ENCODE measurements at places on chromosomes 12 and 14. TPM values are rescaled to one million over a fixed set of nuclear protein-coding genes. Genes with fewer than 3 reads are reported as not detected.
A peak's percentile ranks its signal among the peaks of the same experiment; 100 is the strongest.

DNA sequence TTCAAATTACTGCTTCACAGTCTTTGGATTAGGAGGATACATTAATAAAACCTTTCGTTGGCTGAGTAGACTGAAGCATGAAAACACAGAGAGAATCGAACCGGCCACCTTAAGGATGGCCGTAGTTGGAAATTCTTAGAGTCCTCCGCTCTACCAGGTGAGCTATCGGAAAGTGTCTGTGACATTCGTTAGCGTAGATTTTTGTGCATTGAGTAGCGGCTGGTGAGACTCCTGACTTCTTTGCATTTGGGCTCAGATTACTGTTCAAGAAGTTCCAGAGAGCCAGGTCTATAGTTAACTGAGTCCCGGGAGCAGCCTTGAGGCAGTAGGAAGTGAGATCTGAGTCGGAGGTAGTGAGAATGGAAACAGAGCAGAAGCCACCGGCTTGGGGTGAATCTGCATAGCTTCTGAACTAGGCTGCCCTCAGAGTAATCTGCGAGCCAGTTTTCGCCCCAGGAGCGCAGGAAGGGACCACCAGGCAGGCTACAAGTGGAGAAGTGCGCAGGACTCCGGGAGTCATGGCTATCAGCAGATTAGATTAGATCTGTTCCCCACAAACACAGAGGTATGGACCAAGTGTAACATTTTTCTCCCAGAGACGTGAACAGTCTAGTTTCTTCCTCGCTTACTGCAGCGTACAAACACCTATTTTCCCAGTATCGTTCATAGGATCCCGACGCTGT is 11.0 kb downstream of the OR6S1 start:
- DNase-seq = peak; percentile 73

DNA sequence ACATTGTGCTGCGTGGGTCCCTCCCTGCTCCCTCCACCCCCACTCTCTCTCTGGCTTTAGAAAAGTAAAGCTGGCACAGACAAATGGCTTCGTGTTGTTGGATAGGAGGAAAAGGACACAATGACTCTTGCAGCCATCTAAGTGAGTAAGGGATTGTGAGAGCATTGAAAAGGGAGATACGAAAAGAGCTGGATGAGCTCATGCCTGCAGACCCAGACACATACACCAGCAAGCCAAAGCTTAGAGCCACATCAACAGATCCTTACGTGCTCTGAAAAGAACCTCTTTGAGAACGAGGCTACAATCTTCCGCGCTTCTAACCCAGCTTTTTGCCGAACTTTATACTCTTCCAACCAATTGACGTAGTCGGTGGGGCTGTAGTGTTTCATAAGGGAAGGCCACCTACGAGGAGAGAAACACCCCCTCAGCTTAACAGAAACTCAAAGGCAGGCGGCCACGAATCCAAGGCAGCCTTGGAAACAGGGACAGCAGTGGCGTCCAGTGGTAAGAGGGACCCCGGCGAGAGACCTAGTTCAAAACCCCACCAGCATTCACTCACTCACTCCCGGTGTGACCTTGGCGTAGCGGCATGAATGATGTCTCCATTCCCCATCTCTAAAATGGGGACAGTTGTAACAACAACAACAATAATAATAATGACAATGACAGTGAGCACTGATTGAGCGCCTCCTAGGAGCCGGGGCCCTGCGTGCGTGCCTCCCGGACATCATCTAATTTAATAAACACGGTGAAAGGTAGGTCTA is 1.1 kb downstream of the FBXO21 start:
- DNase-seq = peak; percentile 24

Gene OR6C75
- not detected for polyA plus RNA-seq

- DNase-seq = peak; percentile 26
Measured at GRCh38 chr12:32043928-32044549, 62.6 kb upstream of the BICD1 start.

DNA sequence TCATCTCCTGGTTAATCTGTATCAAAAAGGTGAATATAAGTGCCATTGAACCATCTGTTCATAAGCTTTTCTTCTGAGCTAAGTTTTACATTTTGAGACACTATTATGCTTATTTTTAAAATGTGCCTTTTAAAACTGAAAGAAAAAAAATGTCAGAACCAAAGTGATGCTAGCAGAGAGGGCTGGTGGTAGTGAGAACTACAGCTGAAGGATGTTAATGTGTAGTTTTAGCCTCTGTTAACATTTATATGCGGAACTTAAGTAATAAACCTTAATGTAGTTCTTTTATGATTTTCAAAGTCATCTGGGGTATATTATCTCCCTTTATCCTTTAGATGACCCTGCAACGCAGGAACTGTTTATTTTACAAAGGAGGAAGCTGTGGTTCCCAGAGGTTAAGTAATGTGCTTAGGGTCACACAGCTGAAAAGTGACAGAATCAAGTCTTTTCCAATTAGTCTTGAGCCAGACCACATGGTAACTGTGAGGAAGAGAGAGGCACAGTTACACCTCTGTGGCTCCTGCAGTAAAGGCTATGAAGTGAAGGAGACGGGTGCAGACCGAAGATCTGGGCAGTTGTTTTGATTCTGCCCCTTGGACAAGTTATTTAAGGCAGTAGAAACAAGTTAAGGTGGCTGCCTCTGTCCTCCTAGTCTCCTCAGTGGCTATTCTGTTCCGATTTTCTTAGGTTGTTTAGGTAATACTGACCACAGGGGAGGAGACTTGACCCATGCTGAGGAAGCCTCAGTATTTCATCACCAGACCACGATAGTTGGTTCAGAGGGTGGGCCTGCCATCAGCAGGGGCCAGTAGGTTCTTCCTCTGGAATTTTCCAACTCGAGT is 23.9 kb downstream of the GNG2 start:
- no peak for DNase-seq

Gene TMPRSS12
- polyA plus RNA-seq = not detected

DNA sequence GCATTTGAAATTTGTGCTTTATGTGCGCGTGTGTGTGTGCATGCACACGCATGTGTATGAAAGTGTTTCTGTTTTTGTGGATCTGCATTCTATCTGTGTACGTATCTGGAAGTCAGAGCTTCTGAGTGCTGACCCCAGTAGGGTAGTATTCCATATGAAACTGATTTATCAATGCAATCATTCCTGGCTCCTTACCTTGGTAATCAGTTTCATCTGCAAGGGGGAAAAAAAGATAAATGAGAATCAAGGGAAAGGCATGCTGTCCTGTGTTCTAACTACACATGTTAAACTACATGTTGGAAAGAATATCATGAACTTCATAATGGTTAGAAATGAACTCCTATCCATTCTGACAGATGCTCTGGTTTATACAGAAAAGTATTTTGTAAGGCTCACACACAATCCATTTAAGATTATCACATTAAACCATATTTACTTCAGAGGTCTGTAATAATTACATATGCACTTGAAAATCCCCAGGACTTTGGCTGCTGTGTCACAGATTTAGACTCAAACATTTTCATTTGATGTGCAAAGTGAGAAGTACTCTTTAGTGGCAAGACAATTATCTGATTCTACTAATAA is 276.1 kb upstream of the LMO3 start:
- no peak for DNase-seq

Gene KRT82
- polyA plus RNA-seq = 0.01 TPM

Gene OTOGL
- polyA plus RNA-seq = not detected

GRCh38 chr12:64995816-64996215 is 125.3 kb downstream of the WIF1 start:
- DNase-seq = peak; percentile 69

Gene CLEC2A
- polyA plus RNA-seq = not detected

- no peak for DNase-seq
Measured at GRCh38 chr12:41917181-41917580, 227.5 kb downstream of the GXYLT1 start.

Gene CDK4
- 258 TPM for polyA plus RNA-seq

- no peak for DNase-seq
Measured at GRCh38 chr14:89616852-89617341, 199.9 kb upstream of the FOXN3 start.

Gene VDR
- 105 TPM for polyA plus RNA-seq

DNA sequence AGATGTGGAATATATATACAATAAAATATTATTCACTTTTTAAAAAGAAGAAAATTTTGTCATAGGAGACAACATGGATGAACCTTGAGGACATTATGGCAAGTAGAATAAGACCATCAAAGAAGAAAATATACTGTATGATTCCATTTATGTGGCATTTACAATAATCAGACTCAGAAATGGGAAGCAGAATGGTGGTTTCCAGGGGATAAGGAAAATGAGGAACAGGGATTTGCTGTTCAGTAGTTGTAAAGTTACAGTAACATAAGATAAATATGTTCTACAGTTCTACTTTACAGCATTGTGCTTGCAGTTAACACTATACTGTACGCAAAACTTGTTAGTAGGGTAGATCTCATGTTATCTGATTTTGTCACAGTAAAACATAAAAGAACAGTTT is 1271.0 kb downstream of the LRFN5 start:
- no peak for DNase-seq

DNA sequence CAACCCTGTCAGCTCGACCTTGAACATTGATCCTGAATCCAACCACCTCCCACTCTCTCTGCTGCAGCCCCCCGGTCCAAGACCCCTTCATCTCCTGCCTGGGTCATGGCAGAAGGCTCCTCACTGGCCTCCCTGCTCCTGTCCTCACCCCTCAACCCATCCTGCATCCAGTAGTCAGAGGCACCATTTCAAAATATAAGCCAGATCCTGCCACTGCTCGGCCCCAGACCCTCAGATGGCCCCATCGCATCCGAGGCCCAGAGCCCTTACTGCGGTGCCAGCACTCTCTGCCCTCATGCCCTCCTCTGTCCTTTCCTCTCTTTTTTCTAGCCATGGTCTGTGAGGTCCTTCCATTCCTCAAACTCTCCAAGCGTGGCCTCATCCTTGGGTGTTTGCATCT is 34.3 kb upstream of the LHX5 start:
- DNase-seq = no peak

Gene VWF
- 0.07 TPM for polyA plus RNA-seq

Gene KCNJ8
- not detected for polyA plus RNA-seq

Gene GRIP1
- 7.4 TPM for polyA plus RNA-seq

Gene TTC6
- not detected for polyA plus RNA-seq

- no peak for DNase-seq
Measured at GRCh38 chr14:96847451-96847850, 50.3 kb downstream of the VRK1 start.

GRCh38 chr12:77916276-77916675 is 85.6 kb downstream of the NAV3 start:
- DNase-seq = peak; percentile 4

DNA sequence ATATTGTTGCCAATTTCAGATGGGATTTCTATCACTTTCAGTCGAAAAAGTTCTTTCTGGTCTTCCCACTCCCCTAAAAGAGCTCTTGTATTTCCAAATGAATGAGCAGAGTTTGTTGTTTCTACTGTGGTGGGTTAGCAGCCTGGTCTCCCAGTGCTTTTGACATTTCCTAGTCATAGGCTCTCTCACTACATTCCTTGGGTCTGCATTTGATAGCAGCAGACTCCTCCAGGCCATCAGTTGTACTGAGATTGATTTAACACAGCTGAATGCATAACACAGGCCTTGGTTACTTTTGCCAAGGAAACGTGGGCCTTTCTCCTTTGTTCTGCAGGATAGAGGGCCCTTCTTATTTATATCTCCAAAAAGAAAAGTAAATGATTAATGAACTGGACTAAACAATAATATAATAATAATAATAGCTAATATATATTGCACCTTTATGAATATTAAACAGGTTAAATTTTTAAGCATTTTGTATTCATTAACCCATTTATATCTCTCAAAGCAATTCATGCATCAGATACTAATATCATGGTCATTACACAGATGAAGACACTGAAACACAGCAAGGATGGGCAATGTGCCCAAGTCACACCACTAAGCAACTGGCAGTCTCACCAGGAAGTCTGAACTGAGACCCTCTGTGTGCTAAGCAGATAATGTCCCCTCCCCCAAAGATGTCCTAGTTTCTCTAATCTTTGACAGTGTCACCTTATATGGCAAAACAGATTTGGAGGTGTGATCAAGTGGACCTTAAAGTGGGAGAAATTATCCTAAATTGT is 1579.2 kb downstream of the AACS start:
- DNase-seq = no peak

Gene RNASE3
- polyA plus RNA-seq = not detected

Gene CCDC177
- not detected for polyA plus RNA-seq

DNA sequence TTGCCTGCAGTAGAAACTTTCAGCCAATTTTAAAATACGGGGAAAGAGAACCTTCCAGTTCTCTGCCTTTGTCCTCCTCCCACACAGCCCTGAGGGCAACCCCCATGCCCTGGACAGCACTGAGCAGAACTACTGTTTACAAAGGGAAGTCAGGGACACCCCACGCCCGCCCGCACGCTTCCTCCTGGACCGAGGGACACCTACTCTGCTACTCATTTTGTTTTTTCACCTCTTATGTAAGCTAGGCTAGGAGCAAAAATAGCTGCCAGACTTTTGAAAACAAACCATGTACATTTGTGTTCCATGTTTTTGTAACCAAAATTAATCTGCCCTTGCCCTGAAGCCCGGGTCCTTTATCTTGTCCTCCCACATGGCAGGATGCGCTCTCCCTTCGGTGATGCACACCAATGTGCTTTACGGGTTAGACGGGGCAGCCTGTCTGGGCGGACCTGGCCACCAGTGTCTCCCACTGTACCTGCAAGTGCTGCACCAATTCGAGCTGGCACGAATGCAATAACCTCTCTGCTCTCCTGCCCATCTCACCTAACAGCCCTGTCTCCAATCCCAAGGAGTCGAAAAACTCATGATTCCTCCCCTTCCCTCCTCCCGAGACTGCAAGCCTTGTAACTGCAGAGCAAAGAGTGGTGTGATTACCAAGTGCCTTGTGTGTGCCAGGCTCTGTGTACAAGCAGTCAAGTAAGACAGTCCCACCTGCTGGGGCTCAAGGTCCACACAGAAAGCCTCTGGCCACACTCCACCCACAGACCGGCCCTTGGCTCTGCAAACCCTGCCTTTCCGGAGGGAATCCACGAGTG is 85.2 kb downstream of the CCDC88C start:
- DNase-seq = no peak

DNA sequence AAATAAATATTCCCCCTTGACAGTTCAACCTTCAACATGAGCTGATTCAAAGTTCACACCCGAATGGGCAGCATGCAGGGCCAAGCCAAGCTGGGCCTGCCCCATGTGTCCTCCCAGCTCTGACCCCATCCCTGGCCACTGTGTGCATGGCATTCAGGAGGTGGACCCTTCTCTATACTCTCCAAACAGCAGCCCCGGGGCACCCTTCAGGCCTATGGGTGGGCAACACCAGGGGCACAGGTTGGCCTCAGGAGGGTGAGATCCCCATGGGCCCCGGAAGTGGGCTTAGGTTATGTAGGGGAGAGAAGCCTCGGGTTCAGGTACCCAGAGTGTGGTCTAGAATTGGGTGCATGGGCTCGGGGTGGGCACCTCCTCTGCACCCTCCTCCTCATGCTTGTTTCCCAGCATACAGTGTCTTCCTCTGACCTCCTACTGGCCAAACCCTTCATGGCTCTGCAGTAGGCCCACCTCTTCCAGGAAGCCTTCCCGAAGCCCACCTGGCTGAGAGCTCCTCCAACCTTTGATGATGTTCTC is 31.5 kb upstream of the BCL7A start:
- DNase-seq = no peak
